CD4-positive, alpha-beta T cell treated with Interleukin-15 for 4 hours (primary cell): ENCODE measurements at places on chromosomes 11 and 22.

GRCh38 chr11:127376301-127376700 is 375.7 kb upstream of the KIRREL3 start:
- DNase-seq = no peak

DNA sequence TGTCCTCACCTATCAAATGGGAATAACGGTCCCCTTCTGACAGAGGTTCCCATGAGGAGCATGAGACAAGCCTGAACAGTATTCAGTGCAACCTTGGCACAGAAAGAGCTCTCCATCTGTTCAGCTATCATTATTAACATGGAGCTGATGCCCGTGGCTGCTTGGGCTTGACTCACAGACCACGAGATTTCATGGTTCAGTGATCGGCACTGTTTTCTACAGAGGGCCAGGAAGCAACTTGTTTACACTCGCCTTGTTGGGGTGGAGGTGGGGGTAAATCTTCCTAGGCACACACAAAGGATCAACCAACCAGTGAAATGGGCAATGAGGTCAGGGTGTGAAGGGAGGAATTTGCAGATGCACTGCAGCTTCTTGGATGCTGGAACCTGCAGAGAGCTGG is 88.2 kb downstream of the CWC15 start:
- DNase-seq = no peak

DNA sequence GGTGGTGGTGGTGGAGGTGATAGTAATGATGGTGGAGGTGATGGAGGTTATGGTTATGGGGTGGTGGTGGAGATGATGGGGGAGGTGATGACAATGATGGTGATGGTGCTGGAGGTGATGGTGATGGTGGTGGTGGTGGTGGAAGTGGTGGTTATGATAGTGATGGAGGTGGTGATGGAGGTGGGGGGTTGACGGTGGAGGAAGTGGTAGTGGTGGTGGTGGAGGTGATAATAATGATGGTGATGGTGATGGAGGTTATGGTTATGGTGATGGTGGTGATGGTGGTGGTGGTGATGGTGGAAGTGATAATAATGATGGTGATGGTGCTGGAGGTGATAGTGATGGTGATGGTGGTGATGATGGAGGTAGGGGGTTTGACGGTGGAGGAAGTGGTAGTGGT is 16.9 kb upstream of the WNT7B start:
- DNase-seq = no peak

DNA sequence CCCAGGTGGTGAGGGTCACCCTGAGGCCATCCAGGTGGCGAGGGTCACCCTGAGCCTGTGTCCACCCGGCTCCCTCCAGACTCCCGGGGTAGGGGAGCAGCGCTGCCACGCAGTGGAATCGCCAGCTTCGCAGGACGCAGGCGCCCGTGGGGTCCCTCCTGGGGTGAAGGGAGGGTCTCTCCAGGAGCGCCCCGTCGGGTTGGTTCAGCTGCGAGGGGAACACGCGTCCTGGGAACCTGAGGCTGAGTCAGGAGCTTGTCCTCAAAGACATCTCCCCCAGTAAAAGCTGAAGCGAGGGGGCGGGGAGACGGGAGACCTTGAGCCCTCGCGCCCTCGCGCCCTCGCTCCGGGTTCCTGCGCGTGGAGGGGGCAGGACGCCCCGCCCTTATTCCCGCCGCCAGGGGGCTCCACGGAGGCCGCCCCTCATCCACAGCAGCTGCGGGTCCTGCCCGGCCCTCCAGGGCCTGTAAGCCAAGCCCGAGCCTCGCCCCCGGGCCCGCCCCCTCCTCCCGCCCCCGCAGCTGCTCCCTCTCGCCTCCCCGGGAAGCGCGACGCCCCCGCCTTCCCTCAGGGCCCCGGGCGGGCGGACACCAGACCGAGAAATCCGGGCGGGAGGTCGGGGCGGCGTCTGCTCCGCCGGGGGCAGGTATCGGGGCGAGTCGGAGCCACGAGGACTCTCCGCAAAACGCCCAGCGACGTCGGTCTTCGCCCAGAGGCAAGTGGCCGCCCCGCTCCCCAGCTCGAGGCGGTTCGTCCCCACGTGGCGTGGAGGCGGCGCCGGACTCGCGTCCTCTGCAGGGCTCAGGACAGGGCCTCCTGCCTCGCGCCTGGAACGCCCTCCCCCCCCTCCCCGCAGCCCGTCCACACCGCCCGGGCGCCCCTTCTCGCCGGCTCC is 22.8 kb downstream of the PIM3 start:
- DNase-seq = no peak

- no peak for DNase-seq
These were observed at the start of gene ARHGAP32 for GRCh38 chr11:129192150-129192549. Gene ARHGAP32 (minus strand): TSS chr11:129192325. CDS start chr11:129192198, 127 bp downstream.

- no peak for DNase-seq
These were observed 55.1 kb downstream of the KIAA1671 start for GRCh38 chr22:25007444-25008106.

DNA sequence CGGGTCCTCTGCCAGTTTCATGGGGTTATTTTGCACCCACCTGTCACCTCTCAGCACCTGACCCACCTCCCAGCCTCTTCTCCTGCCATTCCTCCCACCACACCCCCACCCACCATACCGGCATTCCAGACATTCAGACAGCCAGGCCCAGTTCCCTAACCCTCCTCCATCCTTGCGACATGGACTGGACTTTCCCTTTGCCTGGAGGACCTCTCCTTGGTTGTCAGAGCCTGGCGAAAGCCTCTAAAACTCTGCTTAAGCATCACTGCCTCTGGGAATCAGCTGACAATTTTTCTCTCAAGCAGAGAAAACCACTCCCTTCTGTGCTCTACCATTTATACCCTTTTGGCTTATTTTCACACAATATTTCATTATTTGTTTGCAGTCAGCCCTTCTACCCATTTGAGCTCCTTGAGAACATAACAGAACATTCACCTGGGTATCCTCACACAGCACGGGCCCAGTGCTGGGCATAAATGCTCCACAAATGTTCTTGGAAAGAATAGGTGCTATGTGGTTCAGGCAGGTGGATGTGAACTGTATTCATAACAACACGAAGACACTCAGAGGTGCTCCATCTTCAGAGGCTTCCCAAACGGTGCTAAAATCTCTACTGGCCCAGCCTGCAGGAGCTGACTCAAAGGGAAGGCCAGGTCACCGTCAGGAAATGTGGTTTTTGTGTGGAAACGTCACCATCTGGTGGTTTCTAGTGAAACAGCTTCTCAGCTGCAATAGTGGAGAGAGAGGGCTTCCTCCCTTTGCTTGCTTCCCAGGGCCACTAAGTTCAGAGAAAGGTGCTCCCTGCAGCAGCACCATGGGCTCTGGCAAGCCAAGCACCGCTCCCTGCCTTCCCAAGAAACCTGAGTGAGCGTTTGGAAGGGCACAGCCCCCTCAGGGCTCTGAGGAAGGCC is 10.4 kb downstream of the SPATA19 start:
- peak; percentile 34 for DNase-seq

GRCh38 chr11:72724851-72725723 is 27.1 kb downstream of the ARAP1 start:
- DNase-seq = peak; percentile 88

GRCh38 chr11:121048464-121049233 is 24.7 kb downstream of the TBCEL start:
- DNase-seq = no peak

DNA sequence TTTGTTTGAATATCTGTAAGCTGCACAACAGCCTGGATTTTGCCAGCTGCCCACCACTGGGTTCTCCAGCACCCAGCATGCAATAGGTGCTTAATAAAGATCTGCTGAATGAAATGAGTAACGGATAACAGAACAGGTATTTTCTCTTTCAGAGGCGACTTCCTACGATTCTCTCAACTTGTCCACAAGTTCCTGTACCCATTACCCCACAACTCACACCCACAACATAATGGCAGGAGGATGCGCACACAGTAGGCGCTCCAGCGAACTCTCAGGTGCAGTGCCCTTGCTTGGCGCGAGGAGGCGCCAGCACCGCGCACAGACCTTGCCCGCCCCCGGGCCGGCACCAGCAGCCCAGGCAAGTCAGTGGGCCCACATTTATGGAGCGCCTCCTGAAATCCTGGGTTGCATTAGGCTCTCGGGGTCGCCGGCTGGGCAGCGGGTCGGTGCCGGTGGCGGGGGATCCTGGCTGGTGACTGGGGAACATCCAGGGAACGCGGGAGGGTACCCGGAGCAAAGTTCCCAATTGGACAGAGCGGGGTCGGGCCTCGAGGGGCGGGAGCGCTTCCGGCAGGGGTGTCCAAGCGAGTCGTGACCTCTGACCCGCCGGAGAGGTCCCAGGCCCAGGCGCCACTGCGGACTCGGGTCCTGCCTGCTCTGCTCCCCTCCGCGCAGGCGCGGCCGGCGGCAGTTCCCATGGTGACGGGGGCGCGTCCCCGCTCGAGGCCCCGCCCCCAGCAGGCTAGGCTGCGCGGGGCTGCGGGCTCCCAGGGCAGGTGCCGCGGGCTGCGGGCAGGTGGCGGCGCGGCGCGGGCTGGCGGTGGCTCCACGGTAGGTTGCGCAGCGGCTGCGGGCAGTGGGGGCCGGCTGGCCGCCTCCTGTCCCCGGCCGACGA is at the start of gene KIAA1671:
KIAA1671 (plus strand) TSS at position 775 of the 895 bp plus-strand sequence. CDS start 75,284 bp downstream, outside the sequence.
- DNase-seq = peak; percentile 83

DNA sequence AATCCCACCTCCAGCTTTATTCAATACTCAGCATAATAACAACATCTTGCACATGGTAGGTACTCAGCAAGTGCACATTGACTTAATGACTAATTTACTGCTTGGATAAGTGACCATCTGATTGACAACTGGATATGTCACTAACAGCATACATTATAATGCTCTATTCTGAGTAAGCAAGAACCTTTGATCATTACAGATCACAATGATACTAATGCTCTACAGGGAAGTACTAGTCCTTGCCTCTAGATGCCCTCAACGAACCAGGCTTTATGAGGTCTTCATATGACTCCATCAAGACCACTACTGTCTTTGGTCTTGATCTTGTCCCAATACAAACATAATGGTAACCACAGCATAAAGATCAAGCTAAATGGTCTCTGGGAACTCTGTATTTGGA is 167.6 kb upstream of the MTMR2 start:
- DNase-seq = peak; percentile 53

DNA sequence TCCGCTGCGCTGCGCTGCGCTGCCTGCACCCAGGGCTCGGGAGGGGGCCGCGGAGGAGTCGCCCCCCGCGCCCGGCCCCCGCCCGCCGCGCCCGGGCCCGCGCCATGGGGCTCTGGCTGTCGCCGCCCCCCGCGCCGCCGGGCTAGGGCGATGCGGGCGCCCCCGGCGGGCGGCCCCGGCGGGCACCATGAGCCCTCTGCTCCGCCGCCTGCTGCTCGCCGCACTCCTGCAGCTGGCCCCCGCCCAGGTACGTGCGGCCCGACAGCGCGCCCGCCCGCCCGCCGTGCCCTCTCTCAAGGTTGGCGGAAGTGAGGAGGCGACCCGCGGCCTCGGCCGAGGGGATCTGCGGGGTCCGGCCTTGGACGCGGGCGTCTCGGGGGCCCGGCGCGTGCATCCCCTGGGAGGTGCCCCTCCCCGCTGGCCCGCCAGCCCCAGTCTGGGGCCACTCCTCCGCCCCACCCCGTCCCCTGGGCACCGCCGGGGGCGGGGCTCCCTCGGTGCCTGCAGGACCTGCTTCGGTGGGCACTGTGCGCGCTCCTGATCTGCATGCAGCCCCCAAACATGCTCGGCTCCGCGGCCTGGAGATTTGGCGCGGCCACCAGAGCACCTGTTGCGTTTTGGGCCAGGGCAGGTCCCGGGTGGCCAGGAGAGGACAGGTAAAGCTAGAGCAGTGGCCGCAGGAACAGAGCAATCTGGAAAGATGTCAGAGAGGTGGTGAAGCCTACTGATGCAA is 429 bp downstream of the VEGFB start:
- peak; percentile 36 for DNase-seq
